ENCODE measurements at places on chromosomes 13 and 19.

DNA sequence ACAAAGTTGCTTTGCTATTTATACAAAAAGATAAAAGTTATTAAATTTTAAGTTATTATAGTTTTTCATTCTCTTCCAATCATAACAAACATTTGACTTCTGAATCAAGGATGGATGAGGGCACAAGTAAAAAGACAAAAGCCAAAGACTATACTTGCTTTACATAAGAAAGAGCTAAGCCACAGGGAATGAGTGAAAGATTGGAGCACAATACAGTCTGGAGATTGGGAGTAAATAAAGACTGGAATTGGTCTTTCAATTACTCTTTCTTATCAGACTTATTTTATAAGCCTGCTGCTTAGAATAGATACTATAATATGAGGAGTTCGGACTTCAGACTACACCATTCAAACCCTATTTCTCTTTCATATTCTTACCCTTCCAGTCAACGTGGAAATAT, 1874.1 kb upstream of the PRR20A start:
- no peak for DNase-seq

GRCh38 chr13:48977973-48978372, 2.3 kb downstream of the FNDC3A start:
- DNase-seq: peak; percentile 56

DNA sequence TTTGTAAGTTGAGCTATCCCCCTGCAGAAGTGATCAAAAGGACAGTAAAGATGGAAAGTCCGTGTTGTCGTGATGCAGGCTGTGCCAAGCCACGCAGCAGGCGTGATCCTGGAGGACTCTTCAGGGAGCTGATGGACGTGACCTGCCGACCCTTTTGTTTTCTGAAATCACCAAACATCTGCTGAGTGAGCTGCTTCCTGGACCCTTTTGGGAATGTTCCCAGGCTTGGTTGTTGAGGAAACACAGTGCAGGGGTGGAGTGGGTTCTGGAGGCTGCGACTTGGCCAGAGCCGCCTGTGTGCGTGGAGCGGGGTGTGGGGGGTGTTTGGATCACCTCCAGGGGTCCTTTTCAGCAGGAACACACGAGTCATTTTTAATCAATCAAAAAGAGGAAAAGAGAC, 15.4 kb upstream of the CPAMD8 start:
- DNase-seq: no peak

- DNase-seq: peak; percentile 61
Measured at GRCh38 chr13:46667687-46668281, 114.8 kb downstream of the LRCH1 start.

- no peak for DNase-seq
Measured at GRCh38 chr19:47023448-47023794, 3.8 kb downstream of the NPAS1 start.

- no peak for DNase-seq
Measured at GRCh38 chr13:41513600-41513999, 56.2 kb downstream of the RGCC start.

- no peak for DNase-seq
Measured at GRCh38 chr13:30268673-30269072, 38.7 kb downstream of the KATNAL1 start.

GRCh38 chr19:35790981-35791813, 15.8 kb downstream of the ARHGAP33 start:
- no peak for DNase-seq

GRCh38 chr19:40421993-40422747, 3.6 kb downstream of the SERTAD1 start:
- DNase-seq: no peak

DNA sequence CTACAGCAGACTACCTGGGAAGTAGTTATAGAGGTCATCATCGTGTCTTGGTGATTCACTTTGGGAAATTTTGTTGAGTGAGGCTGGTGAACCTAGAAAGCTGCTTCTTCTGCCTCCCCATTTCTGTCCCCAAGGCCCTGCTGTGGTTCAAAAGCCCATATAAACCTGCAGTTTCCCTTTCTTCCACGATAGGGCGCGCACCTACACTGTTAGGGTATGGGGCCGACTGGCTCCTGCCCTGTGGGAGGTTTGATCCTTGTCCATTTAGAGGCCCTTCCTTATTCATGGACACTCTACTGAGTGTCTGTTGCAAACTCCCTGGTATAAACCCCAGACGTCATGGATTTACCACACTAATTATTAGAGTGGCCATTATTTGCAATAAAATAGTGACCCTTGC, 191.8 kb downstream of the GGACT start:
- no peak for DNase-seq

DNA sequence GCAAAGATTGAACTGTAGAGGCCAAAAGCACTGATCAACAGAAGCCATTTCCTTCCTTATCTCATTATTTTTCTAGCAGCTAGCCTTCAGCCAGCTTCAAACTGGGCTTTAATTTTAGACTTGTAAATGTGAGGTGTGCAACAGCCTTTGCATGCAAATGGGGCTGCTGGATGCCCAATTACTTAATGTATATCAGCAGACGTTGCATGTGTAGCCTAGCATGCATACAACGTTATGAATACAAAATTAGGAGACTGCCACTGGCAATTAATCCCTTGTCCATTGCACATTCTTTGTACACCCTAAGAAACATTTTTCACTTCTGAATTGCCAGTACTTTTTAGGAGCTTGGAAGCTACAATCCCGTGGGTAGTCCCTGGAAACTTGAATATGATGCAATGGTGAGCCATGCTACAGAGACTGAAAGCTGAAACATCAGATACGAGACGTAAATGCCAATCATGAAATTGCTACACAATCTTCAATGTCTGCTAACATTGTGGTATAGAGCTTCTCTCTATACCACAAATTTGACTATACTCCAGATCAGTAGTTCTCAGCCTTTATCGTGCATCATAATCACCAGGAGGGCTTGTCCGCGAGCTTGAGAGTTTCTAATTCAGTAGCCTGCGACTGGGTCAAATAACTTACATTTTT, 20.2 kb downstream of the EPSTI1 start:
- DNase-seq: peak; percentile 80

DNA sequence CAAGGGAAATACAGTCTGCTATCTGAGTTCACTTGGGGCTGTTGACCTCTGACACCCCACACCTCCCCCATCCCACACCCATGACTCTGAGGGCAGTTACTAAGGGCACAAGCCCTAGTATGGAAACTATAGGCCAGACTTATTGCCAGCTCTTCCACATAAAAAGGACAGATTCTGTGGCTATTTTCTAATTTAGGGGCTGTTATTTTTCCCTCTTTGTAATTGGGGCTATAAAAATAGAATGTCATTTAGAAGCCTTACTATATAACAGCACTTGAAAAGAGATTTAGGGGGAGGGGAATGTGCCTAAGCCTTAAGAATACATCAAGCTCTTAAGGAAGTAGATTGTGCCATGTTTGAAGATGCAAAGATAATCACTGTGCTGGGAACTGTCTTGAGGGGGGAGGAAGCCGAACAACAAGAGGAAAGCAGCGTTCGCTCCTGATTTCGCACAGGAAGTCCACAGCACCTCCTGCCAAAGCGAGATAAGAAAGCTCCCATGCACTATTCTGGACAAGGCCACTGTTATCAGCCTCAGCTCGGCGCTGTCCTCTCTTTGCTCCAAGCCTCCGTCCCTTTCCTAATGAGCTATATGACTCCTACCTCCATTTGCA, 86.6 kb downstream of the FLT1 start:
- DNase-seq: peak; percentile 55

GRCh38 chr19:7931221-7932061, 5.5 kb upstream of the CTXN1 start:
- no peak for DNase-seq

DNA sequence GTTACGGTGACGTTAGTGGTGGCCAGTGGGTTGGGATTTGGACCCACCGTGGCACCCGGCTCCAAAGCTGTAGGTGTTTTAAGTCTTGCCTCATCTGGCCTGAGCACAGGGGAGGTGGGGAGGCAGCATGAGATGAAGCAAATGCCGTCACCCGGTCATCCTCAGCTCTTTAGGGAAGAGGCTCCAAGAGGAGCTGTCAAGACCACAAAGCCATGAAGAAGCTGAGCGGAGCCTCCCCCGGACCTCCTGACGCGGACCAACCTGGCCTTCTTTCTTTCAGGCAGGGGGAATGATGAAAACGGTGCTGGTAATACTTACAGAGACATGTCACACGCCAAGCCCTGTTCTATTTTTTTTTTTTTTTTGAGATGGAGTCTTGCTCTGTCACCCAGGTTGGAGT, 7.4 kb downstream of the ACTMAP start:
- DNase-seq: no peak

DNA sequence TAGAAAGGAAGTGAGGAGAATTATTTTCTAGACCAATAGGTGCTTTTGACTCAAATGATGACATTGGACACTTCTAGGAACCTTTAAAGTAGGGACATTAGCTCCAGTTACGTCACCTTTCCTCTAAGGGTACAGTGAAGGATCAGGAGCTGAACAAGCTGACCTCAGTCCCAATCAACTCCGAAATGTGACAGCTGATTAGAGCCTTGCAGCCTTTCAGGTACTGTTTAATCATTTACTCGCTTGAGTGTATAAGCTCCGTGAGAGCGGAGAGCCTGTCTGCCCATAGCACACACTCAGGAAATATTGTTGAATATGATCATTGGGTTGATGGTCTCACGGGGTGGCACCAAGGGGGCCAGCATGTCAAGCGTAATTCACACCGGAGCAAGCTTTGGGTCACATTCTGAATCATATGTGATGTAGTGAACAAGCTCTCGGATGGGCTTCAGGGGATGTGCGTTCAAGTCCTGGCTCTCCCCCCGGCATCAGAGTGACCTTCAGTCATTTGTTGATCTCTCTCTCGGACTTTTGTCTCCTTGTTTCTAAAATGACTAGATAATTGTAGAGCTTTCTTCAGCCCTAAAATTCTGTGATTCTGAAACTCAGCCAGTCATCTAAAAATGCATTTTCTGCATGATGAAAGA, 141.9 kb downstream of the ZIC5 start:
- DNase-seq: no peak

DNA sequence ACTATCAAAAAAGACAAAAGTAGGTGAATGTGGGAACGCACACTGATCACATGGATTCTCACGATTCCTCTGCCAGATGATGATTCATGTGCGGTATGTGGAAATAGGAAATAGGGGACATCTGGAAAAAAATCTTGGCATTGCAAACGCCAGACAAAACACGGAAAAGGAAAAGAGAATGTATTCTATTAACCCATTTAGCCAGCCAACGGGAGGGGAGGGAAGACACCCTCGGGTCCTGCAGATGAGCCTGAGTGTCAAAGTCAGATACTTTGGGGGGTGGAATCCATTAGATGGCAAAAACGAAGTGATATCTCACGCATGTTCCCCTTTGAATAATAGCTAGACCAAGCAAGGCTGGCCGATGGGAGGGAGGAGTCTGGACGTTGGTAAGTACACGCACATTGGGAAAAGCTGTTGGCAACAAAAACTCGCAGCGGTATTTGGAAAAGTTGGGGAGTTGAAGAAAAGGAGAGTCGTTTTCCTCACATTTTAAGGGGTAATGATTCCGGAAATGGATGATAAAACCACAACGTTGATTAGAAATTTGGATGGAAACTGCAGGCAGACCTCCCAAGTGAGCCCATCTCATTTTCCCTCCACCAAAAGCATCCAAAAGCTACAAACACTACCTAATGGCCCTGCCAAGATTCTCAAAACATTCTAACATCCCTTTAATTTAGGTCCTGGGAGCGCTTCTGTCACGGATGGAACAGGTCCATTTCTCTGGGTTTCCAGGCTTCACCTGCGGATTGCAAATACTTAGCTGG, 73.6 kb downstream of the COL4A1 start:
- no peak for DNase-seq

- no peak for DNase-seq
Measured at GRCh38 chr19:5593343-5594255, 25.8 kb upstream of the TINCR start.

- no peak for DNase-seq
Measured at GRCh38 chr19:6090634-6091033, 19.7 kb downstream of the RFX2 start.

DNA sequence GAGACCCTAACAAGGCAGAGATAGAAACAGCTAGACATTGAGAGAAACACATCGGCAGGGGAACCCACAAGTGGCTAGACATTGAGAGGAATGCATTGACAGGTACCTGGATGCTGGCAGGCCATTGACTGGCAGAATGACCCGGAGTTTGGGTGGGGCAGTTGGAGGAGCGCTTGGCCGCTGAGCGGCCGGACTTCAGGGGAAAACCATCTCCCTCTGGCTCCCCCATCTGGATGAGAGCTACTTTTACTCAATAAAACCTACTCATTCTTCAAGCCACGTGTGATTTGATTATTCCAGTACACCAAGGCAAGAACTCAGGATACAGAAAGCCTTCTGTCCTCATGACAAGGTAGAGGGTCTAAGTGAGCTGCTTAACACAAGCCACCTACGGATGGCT, 473.4 kb downstream of the SLITRK5 start:
- DNase-seq: no peak

DNA sequence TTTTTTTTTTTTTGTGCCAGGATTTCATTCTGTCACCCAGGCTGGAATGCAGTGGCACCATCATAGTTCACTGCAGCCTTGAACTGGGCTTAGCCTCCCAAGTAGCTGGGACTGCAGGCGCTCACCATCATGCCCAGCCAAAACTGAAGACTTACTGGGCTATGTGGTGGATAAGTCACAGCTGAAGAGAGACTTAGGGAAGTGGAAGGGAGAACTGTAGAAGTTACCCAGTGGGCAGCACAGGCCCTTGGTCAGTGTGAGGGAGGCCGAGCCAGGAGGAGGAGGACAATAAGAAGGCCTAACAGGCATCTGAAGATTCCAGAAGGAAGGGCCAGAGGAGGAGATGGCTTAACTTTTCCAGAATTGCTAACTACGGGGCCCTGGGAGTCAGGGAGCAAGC, 4.0 kb upstream of the PSPN start:
- no peak for DNase-seq

DNA sequence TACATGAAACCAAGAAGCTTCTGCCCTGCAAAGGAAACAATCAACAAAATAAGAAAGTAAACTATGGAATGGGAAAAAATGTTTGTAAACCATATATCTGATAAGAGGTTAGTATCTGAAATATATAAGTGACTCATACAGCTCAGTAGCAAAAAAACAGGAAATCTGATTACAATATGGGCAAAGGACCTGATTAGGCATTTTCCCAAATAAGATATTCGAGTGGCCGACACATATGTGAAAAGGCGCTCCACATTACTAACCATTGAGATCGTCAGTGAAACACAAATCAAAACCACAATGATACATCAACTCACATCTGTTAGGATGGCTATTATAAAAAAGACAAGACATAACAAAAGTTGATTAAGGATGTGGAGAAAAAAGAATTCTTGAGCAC, 2818.6 kb upstream of the PCDH20 start:
- DNase-seq: no peak

DNA sequence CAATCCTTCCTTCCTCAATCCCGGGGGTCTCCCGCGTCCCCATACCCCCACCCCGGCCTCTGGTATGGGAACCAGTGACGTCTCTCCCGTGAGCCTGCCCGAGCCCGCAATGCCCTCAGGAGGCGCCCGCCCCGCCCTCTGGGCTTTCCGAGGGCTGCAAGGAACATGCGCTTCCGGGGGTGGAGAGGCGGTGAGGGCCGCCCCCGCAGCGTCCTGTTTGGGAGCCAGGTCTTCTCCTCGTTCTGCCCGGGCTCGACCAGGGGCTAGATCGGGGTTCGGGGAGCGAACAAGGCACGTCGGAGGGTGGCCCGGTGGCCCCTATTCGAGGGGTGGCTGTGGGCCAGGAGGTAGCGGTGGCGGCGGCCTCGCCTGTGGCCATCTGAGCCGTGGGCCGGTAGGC, 6.6 kb upstream of the TEX101 start:
- DNase-seq: no peak
